ENCODE measurements at places on chromosomes 13 and 19.

DNA sequence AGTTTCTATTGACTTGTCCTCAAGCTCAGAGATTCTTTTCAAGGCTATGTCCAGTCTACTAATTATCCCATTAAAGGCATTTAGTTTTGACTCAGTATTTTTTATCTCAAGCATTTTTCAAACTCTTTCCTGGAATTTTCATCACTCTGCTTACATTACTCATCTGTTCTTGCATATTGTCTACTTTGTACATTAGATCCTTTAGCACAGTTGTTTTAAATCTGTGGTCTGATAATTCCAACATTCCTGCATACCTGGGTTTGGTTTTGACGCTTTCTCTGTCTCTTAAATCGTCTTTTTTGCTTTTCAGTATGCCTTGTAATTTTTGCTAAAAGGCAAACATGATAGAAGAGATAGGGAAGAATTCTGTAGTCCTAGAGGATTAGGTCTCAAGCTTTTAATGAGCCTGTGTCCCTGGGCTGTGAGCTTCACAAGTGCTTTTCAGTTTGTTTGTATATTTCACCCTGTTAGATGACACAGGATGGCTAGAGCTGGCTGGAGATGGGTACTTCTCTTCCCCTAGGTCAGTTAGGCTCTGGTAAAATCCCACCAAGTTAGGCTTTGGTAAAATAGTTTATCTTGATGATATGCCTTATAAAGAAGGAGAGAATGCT is 46.1 kb upstream of the GPC6 start:
- DNase-seq = no peak

GRCh38 chr19:33758541-33759013 is 38.1 kb upstream of the KCTD15 start:
- peak; percentile 44 for DNase-seq

DNA sequence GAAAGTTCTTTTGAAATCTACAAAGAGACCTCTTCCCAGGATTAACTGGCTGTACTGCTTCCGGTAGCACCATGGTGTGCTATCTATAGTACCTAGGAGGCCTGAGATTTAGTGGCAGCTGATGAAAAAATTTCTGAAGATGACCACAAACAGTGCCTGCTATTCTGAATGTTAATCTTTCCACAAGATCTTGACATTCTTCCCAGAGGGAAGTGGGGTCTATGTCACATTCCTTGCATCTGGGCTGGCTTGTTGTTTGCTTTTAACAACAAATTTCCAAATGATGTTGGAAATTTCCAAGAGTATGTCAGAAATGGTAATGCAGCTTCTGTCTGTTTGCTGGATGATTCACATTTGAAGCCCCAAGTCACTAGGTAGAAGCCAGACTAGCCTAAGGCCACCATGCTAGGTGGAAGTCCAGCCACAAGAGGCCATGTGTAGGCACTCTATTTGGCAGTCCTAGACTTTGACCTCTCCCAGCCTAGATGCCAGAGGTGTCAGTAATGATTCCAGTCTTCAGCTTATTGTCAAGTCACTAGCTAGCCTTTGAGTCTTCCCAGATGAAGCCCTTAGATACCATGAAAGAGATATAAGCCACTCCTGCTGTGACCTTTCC is 22.1 kb downstream of the SPART start:
- DNase-seq = no peak

DNA sequence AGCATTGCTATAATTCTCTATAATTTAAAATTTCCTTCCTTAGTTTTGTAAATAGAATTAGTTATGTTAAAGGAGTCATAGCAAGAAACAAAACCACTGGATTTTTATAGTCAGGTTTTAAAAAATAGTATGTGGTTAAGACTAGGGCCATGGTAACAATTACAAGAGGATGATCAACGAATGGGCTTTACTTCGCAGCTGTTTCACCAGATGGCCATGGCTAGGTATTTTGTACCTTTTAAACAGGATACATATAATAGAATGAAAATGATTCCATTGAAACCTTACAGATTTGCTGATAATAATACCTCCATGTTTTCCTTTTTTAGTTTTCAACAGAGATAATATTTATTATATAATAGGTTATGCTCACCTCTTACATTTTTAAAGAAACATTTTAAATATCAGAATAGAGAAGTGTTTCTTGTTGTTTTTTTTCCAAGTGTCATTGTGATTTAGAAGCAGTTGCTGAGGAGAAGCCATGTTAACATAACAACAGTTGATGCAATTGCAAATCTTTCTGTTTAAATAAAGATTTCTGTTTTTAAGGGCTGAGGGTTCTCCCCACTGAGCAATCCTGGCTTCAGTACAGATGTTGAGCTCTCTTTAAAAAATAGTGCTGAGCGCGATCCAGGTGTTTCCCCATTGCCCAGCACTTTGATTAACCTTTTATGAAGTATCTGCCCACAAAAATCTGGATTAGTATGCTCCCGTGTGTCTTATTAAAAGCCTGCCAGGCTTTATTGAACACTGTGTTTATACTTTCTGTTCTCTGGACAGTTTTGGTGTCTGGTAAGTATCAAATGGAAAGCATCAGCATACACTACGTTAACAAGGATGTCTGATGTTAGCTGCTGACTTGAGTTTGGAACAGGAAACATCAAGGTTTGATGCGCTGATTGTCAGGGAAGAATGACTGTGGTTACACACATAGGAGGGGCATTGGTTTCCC is 205.3 kb downstream of the HS6ST3 start:
- no peak for DNase-seq

DNA sequence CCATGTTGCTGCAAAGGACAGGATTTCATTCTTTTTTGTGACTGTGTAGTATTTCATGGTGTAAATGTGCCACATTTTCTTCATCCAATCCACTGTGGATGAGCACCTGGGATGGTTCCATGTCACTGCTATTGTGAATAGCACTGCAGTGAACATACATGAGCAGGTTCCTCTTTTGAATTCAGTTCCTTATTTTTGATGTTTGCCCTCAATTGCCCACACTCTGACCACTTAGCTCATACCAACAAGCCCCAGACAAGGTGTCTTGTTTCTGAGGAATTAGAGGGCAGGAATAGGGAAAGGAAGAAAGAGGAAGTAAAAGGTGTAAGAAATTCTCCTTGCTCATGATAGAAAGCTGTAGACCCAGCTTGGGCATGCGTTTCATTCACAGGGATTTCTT is 244.2 kb upstream of the ZNF507 start:
- no peak for DNase-seq

DNA sequence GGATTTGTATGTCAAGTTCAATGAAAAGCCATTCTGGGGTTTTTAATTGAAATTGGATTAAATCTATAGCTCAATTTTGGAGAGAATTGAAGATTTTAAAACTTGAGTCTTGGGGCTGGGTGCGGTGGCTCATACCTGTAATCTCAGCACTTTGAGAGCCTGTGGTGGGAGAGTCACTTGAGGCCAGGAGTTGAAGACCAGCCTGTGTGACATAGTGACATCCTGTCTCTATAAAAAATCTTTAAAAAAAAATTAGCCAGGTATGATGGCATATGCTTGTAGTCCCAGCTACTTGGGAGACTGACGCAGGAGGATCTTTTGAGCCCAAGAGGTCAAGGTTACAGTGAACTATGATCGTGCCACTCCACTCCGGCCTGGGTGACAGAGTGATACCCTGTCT is 41.2 kb downstream of the VAV1 start:
- DNase-seq = no peak

DNA sequence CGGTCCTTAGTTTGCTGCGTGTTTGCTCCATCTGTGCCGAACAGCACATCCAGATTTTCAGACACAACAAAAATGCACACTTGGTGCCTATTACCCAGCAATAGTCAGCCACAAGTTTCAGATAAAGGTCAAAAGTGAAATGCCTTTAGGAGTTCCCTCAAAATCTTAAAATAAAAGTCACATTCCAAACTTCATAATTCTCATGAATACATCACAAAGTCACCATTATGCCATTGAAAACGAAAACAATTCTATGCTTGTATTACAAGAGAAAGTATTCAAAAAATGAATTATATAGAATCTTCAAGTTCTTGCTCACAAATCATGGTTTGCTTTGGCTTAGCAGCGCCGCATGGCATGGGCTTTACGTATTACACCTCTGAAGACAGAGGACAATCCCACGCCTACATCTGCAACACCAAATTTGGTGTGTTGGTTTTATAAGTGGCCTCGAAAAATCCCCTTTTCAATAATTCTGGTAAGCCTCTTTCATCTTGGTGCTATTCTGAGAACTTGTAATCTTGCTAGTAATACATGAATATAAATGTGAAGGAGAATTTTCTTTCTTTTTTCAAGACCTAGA is 26.6 kb downstream of the COL4A1 start:
- no peak for DNase-seq
